ENCODE measurements at places on chromosomes 12 and 14.

DNA sequence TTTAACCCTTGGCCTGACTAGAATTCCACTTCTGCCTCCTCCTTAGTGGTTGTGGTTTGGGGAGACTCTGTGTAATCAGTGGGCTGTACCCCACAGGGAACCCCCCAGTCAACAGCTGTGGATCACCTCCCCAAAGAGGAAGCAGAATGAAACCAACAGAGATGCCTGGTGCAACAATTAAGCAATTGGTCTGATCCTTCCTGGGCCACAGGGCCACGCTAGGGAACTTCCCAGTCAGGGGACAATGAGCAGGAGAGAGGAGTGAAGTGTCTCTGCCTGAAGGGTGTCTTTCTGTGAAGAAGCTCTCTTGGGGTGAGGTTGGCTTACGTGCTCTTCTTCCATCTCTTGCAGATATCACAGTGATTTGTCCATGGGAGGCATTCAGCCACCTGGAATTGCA is 8.2 kb downstream of the PDE6H start:
- DNase-seq = no peak

DNA sequence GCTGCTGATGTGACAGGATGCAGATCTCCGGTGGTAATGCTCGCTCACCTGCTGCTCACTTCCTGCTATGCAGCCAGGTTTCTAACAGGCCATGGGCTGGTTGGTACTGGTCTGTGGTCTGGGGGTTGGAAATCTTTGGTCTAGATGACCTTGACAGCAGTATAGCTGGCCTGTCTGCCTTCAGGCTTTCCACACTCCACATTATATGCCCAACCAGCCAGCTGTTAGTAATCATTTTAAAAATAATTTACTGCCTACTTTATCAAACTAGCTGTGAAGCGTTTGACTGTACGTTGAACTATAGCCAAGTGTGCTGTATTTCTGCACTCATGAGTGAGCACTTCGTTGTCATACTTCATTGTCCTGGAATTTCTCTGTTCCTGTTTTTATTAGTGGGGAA is 424.0 kb upstream of the GARIN6 start:
- DNase-seq = no peak

DNA sequence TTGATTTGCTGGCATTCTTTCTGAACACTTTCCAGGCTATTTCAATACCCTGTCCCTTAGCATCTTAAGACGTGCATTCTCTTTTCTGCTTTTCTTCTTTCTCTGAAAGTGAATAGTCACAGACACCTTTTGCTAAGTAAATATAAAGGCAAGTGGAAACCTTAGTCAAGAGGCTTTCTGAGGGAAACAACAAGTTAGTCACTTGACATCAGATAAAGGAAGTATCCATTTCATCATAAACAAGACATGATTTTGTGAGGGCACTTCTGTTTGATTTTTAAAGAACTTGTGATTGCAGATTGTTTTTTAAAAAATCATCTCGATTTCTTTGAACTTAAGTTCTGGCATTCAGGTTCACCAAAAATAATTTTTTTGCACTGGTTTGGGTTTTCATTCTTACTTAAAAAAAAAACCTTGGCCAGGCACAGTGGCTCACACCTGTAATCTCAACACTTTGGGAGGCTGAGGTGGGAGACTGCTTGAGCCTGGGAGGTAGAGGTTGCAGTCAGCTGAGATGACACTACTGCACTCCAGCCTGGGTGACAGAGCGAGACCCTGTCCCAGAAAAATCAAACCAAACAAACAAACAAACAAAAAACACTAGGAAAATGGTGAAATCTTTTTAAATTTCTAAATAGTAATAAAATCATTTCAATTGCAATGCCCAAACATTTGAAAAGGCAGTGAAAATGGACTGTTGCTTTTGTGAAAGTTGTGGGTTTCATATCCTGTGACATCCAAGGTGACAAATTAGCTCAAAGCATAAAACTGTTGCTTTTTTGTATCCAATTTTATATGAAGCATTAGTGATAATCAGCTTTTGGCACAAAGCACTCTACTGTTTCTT is 8.3 kb upstream of the KLHL42 start:
- DNase-seq = no peak

DNA sequence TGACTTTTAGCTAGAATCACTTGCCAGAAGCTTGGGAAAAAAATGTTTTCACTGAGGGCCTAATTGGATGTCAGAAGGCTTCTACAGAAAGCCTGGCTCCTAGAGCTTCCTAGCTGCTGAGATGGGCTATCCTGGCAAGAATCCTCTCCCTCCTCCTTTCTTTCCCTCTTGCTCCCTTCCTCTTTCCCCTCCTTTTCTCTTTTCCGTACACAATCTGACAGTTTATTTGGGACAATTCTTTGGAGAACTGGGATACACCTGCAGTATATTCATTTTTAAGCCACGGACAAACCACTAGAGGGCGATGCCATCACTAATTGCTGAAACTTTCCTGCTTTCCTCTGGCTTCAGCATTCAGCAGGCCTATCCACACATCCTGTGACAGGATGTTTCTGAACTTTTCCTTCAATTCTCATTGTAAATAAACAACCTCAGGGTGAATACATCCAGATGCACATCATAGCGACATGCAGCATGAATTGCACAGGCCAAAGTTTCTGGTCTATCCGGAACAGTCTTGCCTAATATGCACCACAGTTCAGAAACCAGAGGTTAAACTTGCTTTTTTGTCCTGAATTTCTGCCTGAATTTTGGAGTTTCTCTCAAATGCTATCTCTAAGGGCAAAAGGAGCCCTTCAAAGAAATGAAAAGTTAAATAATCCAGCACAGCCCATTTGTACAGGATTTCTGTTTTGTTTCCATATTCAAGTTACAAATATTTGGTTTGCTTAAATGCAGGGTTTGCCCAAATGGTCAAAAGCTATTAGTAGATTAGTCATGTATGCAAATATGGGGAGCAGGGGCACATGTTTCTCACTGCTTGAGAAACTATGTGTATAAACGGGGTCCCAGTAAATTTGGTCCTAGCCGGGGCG is 142.8 kb downstream of the PAWR start:
- no peak for DNase-seq

DNA sequence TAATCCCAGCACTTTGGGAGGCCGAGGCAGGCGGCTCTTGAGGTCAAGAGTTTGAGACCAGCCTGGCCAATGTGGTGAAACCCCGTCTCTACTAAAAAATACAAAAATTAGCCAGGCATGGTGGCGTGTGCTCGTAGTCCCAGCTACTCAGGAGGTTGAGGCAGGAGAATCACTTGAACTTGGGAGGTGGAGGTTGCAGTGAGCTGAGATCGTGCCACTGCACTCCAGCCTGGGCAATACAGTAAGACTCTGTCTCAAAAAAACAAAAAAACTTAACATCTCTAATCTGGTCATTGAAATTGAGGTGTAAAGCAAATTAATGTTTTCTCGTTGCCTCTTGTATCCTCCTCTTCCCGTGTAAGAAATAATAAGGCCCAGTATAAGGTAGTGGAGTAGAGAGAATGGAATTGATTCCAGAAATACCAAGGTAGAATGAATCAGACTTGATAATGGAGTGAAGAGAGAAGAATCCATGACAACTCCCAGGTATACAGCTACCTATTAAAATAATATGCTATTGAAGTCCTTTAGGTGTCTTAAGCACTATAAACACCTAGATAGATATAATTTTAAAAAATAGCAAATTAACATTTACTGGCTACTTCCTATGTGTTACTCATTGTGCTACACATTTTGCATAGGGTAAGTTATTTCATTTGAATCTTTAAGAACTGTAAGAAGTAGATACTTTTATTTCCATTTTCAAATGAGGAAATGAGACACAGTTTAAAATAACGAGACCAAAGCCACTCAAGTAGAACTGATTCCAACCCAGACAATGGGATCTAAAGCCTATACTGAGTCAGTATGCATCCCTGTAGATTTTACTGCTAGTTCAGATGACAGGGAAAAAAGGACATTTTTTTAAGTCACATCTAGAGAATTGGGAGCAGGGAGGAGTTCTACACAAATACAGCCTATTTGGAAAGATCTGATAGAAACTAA is 23.2 kb downstream of the RAP1B start:
- no peak for DNase-seq
